ENCODE measurements at places on chromosomes 6 and 20.

- no peak for DNase-seq
Observed at GRCh38 chr6:134683783-134684422, 266.0 kb downstream of the ALDH8A1 start.

DNA sequence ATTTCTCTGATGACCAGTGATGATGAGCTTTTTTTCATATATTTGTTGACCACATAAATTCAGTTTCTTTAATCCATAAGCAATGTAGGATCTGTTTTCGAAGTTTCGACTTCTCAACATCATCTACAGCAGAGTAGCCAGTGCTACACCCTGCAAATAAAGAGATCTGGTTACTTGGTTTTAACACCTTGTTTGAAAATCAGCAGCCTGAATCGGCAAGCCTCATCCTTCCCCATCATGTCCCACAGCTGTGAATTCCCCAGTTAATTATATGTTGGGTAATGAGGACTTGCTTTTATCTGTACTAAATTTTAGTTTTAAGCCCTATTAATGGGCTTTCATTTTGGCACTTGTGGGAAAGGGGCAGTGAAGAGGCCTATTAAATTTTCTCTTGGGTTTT lies 80.6 kb downstream of the BMP2 start:
- DNase-seq: no peak

- DNase-seq: no peak
Observed at GRCh38 chr20:59371431-59371830, 71.0 kb downstream of the EDN3 start.

GRCh38 chr6:38739532-38739931 lies 24.4 kb downstream of the DNAH8 start:
- DNase-seq: no peak

GRCh38 chr6:24545691-24546090 lies 50.9 kb downstream of the ALDH5A1 start:
- no peak for DNase-seq

- no peak for DNase-seq
Observed at GRCh38 chr6:131212024-131212423, 76.8 kb downstream of the AKAP7 start.

DNA sequence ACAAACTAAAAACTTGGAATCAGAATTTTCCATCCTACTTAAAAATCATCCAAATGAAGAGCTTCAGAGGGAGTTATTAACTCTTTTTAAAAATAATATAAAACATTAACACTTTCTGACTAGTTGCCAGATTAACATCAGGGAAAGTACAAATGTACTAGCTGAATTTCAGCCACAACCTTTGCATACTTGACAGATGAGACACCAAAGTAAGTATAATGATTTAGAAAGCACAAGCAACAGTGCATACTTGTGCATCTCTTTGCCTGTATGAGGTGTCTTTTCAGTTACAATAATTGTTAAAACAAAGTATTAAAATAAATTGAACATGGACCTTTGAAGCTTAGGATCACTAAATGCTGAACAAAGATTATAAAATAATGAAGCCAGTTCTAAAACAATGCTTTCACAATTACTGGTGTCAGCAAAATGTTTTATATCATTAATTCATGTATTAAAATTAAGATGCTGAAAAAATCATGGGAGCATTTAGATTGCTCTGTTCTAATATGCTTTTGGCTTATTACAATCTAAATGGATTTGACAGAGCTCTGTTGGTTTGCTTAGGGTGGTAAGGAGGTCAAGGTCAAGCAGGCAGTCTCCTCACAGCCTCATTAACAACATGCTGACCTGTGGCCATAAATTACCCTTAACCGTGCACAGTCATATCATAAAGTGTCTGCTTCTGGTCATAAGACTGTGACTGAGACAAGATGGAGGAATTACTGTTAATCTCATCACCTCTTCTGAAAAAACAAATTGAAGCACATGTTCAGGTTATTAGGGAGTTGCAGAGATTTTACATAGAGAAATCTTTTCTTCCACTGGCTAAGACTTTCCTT lies 15.1 kb downstream of the RNF217 start:
- no peak for DNase-seq

DNA sequence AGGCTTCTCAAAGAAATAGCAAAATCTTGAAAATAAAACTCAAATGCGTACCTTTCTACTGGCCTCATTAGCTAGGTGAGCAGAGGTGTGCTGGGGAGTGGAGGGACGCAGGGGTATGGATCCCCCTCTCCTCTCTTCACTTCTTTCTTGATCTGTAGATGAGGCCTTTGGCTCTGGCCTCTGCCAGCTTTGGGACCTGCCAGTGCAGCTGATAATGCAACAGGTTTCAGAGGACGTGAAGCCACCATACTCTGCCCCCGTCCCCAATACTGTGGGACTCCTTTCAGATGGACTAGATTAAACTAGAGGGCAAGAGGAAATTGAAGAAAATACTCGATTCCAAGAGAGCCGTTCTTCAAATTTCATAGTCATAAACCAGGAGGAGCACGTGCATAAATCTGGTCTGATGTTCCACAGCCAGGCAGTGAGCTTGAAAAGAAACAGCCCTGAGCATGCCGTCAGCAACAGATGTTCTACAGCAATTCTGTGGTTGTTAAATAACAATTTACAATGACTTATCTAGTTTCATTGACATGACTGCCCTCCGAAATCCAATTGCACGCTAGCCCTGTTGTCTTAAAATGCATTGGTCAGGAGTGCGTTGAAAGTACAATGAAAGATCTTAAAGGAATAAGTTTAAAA lies 245.3 kb upstream of the FOXQ1 start:
- no peak for DNase-seq

DNA sequence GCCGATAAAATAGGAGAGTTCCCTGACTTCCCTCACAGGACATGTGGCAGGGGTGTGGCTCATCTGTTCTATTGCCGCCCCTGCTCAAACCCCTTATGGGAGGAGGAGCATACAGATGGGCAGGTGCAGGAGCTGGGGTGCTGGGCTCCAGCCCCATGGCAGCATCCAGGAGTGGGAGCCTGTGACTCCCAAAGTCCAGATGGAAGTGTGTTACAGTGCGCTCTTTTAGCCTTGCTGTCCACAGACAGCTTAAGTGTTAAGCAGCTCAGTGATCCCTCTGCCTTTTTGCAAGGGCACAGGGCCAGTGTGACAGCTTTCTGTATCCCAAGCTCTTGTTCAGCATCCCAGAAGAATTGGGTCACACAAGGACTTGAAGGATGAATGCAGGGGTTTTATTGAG lies 212.3 kb upstream of the MYLIP start:
- no peak for DNase-seq

- no peak for DNase-seq
Observed at GRCh38 chr6:72784581-72784980, 162.7 kb downstream of the KCNQ5 start.

DNA sequence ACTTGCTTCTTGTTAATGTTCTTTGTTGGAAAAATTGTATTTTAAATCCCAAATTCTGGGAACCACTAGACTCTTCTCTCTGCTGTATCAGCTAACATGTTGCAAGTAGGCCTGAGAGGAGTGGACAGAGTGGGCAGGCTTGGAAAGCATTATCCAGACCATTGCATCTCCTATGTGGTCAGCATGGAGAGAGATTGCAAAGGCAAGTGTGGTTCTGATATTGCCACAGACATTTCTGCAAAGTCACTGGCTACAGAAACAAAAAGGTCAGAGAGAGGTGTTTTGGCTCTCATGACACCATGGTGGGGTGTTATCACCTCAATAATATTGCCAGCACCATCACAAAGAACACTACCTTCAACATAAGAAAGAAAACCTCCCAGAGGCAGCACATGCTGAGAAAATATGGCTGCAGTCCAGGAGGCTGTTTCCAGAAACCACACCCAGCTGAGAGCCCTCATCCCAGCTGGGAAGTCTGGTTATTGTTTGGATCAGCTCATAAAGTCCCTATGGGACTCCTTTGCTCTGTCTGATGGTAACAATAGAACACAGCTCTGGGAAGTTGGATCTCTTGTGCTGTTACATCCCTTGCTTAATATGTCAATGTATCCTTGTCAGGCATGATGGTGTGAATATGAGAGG lies 78.2 kb upstream of the TBX18 start:
- no peak for DNase-seq

- no peak for DNase-seq
Observed at GRCh38 chr20:58246346-58246745, 17.9 kb upstream of the ANKRD60 start.

DNA sequence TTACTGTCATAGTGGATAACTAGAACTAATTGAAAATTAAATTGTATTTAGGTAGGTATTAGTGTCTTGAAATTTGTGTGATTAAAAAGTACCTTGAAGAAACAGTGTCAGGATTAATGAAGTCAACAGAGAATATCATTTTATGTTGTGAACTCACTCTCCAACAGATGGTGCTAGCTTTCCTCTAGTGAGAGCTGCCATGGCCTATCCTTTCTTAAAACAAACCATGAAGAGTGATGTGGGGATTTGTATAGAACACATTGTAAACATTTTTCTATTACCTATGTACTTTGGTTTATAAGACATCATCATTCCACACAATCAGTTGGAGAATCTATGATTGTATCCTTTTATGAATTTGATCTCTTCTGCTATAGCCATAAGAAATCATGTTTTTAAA lies 4.8 kb upstream of the SRSF12 start:
- DNase-seq: no peak

DNA sequence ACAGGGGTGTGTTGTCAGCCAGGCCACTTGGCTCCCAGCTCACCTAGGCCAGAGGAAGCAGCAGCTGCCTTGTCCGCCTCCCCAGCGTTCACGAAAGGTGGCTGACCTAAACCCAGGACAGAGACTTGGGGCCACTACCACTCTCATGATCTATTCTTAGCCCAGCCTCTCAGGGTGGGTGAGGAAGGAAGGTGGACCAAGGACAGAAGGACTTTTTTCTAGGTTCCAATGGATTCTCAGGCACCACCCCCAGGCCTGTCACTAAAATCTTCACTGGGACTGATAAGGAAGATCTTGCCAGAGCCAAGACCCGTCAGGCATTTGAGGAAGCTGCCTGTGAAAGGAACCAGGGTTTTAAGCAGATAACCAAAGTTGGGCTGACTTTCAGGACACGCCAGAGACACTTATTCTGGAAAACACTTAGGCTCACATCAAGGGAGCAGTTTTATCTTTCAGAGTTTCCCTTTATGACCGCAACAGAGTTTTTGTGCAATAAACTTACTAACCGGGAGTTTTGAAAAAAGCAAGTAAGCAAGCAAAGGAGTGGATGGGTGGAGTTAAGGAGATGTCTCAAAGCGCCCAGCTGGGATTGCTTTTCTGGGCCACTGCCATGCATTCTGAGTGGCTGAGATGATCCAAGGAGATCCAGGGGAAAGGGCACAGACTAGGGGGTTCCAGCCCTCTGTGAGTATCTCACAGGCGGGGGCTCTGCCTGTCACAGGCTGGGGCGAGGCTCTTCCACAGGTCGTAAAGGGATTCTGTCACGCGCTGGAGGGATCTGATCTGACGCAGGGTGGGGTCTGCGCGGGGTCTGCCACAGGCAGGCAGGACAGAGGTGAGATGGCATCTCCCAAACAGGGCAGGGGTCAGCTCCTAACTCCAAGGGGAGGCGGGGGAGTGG lies 989 bp downstream of the FITM2 start:
- no peak for DNase-seq

GRCh38 chr6:17679726-17680125 lies 27.0 kb downstream of the NUP153 start:
- DNase-seq: no peak

DNA sequence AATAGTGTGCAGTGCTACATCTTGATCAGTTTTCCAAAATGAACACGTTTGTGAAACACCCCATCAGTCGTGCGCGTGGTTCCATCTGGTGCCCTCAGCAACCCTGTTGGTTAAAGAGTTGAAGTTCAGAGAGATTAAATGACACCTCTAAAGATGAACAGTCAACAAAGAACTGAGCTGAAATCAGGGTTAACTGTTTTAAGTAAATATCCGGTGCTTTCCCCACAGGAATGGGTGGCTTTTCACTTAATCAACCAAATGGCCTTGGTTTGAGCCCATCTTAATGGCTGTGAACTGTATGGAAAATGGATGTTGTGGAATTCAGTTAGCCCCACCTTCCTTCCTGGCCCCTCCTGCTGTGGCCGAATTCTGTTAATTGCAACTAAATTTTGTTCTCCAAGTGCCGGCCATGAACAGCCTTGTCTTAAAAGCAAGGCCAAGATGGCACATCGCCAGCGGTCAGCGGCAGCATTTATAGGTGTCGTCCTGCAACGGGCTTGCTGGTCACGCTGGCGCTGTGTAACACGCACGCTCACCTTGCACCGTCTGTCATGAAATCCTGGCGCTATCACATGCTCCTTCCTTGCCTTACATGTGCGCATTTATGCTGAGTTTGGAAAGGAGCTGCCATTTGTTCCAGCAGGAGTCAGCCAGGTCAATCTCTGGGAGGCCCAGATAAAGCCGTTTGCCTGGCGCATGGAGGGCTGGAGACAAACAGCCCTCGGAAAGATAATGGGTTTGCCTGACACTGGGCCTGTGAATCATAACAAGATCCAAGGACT lies 164.5 kb downstream of the ERMARD start:
- DNase-seq: no peak

DNA sequence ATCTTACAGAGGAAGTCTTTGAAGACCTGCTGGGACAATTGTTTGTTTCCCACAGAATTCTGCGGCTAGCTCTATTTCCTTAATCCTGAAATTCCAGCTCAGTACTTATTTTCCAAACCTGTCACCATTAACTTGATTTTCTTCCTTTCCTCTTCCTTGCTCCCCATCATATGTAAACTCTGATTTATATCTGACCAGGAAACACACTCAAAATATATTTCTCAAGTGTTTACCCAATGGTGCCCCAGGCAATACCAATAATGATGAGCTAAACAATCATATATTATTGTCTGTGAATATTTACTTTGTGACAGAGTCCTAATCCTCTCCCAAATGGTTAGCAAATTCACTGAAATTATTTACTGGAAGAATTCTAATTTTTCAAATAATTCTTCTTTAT lies 597.3 kb downstream of the PKHD1 start:
- no peak for DNase-seq

GRCh38 chr6:107673076-107673494 lies 151.0 kb downstream of the SCML4 start:
- DNase-seq: no peak

DNA sequence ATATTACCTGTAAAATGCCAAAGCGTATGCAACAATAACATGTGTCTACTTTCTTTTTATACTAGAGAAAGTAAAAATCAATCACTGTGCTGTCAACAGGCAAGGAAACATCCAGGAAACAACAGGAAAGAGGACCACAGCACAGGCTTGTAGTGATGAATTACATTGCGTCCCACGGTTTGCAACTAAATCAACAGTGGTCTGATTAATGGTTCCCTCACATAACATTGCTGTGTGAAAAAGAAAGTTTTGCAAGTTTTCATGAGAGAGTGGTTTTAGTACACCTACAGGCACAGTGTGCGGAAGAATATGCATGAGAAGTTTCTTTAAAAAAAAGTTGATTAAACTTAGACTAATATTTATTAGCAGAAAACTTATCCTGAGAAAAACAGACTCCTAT lies 329.5 kb upstream of the HSF2 start:
- DNase-seq: no peak

DNA sequence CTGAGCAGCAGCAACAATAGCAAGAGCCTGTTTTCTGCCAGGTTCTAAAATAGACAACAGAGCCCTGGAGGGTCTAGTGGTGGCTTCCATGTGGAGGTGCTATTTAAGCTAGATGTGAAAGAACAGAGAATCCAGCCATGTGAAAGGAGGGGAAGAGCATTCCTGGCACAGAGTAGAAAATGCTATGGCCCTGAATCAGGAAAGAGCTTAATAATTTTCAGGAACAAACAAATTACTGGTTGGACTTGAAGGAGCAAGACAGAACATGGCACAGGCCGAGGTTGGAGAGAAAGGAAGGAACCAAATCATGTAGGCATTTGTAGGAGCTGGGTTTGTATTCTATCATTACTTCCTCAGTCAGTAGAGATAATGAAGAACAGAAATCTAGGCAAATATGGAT lies 98.3 kb downstream of the AIG1 start:
- DNase-seq: no peak

All from activated CD4-positive, alpha-beta T cell treated with anti-CD3 and anti-CD28 coated beads, Interleukin-2, amount 10 ng/mL, durations not matched to agents 7 days and 5 days (primary cell).